Hippocampal formation (tissue), 2 donors: ENCODE measurements at places on chromosomes 6 and 20.

DNA sequence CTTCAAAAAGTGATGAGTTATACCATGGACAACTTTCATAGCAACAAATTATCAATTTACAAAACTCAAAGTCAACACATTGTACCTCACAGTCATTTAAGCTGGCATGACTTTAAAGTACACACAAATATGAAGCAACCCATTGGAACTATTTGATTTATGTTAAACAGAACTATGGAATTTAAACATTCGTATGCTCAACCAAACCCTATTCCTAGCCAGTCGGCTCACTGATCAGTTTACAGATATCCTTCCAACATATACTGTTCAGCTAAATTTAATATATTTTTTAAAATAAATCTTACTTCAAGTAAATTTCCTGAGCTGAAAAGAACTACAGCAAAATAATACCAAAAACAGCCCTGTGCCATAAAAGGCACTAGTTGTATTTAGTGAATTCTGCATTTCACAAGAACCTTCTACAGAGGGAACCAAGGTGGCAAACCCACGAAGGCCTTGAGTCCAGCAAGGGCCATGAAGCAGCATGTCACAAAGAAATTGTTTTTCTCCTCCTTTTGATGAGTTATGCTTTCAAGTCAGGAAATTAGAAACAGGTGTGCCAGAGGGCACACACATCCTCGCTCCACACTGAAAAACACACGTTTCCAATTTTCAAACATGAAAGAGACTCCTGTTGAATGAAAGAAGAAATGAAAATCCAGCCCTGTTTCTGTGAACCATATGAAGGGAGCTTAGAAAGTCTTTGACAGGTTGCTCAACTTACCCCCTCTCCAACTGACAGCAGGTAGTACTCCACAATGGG is 122.8 kb downstream of the TASP1 start:
- DNase-seq, result no peak

GRCh38 chr20:3229798-3230197 is 9.2 kb downstream of the SLC4A11 start:
- DNase-seq, result no peak

- no peak for DNase-seq
Measured at GRCh38 chr6:97423190-97423589, 140.2 kb upstream of the MMS22L start.

- no peak for DNase-seq
Measured at GRCh38 chr20:44959082-44959637, 1.0 kb downstream of the TOMM34 start.

- DNase-seq, result no peak
Measured at GRCh38 chr20:53872561-53873229, 197.7 kb downstream of the BCAS1 start.

- DNase-seq, result no peak
Measured at GRCh38 chr20:22719167-22719591, 134.8 kb upstream of the FOXA2 start.

DNA sequence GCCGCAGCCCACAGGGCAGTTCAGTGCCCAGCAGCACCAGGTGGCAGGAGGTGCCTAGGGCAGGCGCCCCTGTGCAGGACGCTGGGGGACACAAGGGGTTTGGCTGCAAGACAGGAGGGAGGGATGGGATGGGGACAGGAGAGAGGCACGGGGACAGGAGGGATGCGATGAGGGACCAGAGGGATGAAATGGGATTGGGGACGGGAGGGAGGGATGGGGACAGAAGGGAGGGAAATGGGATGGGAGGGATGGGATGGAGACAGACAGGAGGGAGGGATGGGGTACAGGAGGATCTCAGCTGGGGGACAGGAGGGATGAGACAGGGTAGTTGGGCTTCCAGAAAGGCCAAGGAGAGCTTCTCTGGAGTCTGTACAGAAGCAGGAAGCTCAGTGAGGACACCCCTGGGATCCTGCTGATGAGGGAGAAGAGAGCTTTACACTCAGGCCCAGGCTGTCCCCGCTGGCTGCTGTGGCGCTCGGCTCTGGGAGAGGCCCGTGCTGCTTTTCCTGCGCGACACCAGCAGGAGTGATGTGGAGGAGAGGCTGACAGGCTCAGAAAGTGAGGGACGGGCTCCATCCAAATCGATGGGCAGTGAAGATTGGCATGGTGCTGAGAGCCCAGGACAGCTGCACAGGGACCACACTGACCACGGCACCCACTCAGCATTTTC is 400.8 kb downstream of the SMOC2 start:
- DNase-seq, result no peak

- DNase-seq, result no peak
Measured at GRCh38 chr6:20811109-20811761, 277.0 kb downstream of the CDKAL1 start.

- DNase-seq, result no peak
Measured at GRCh38 chr6:142531727-142532126, 229.9 kb downstream of the ADGRG6 start.

- DNase-seq, result peak; percentile 31
Measured at GRCh38 chr20:34824806-34825529, 483 bp downstream of the NCOA6 start.

- DNase-seq, result no peak
Measured at GRCh38 chr6:20868397-20869096, 334.3 kb downstream of the CDKAL1 start.

GRCh38 chr20:44700306-44700705 is 14.9 kb upstream of the CCN5 start:
- no peak for DNase-seq

GRCh38 chr6:39080246-39080875 is 31.8 kb downstream of the GLP1R start:
- DNase-seq, result no peak

DNA sequence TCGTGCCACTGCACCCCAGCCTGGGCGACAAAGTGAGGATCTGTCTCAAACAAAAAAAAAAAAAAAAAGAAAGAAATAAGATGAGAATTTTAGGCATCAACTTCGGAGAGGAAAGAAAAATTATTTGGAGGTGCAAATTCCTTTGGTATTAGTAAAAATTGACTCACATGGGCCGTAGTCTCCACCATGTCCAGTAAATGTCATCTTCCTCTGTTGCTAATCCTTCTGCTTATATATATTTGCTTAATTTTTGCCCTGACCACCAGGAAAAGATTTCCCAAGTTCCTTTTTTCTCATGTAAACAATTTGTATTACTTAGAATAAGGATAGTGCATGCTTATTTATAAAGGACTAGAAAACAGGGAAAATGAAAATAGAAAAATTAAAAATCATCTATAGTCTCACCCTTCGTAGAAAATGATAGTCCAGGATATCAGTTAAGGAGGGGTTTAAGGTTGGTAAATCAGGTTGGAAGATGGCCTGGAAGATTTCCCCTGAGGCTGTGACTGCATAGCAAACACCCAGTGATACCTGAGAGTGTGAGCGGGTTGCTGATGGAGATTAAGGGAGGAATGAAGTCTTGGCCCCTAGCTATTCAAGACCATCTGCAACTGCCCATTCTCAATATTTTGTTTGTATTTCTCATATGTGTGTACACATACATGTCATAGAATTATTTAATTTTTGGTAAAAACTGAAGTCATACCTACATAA is 240.8 kb downstream of the ZNF217 start:
- DNase-seq, result no peak

DNA sequence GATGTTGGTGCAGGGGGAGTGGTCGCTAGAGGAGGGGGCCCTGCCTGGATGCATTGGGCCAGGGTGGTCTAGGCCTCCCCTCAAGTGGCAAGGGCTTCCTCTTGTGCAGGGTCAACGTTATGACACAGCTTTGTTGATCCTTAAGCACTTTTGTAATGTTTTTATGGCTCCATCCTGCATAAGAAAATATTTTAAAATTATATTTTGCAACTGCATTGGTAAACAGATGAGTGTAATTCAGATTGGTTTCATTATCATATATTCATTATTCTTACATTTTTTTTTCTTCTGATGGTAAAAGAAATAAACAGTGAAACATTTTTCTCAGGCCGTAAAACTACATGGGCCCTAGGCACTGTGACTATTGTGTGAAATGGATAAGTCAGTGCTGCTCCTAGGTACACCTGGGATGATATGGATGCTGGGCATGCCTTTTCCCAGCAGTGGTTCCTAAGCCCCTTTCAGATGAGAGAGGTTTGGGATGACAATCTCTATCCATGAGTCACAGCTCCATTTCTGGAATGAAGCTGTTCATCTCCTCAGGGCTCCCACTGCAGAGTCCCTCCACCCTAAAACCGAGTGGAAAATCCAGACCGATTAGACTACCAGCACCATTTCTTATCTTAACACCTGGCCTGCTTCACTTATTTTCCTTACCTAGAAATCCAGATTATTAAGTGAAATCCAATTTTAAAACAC is 5.8 kb upstream of the SIM1 start:
- no peak for DNase-seq

DNA sequence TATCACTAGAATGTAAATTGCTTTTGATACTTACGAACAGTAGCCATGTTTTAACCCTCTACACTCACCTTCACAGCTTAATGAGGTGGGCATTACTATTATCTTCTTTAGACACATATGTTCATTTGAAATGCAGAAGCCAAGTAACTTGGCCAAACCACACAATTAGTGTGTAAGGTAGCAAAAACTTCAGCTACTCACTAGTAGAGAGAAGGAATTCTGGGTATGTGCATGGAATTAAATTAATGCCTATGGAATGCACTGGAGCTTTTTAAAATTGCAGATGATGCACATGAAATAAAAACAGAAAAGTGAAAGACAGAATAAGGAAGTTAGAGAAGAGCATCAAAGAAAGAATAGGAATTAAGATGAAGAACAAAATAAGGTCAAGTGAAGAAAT is 494.0 kb downstream of the ADGRB3 start:
- no peak for DNase-seq

DNA sequence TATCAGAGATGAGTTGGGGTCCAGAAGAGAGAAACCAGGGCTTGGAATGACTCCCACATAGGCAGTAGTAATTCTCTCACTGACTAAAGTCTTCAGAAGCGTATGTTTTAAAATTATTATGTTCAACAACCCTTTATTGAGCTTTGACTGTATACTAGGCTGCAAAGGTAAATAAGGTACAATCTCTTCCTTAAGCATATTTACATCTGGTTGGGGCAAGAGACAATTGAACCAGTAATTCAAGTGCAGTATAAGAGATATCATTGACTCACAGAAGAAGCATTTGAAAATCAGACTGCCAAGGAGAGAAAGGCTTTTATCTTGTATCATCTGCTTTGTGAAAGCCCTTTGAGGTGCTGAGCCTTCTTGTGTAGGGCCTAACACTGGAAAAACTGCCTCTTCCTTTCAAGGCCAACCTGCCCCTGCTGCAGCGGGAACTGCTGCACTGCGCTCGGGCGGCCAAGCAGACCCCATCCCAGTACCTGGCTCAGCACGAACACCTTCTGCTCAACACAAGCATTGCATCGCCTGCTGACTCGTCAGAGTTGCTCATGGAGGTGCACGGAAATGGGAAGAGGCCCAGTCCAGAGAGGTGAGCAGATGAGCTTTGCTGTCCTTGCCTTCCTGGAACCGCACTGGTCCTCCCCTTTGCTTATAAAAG is 39.3 kb upstream of the C20orf144 start:
- DNase-seq, result no peak

DNA sequence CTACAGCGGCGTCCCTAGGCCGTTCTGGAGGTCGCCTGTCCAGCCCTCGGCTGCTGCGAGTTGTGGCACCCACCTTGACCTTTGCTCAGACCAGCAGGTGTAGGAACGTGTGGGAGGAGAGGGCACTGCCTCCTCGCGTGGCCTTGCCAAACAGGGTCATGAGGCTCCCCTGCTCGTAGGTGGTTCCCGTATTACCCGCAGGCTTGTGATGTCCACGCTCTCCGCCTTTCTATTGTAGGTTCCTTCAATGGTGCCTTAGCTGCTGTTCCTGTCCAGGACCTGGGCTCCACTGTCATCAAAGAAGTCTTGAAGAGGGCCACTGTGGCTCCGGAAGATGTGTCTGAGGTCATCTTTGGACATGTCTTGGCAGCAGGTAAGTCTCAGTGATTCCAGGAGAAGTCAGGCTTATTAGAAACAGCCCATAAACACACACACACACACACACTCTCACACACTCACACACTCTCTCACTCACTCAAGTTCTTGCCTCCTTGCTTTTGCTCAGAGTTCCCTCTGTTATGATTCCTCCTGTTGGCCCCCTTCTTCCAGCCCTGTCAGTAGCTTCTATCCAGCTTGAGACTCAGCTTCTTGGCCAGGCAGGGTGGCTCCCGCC is 942 bp downstream of the ACAT2 start:
- DNase-seq, result no peak
